ENCODE measurements at places on chromosomes 5 and 9.

- no peak for DNase-seq
These were observed 240.8 kb downstream of the FSTL4 start for GRCh38 chr5:133371371-133372155.

- no peak for DNase-seq
These were observed 1.9 kb upstream of the CLTB start for GRCh38 chr5:176418251-176418650.

GRCh38 chr5:135364421-135365262, 34.4 kb downstream of the MACROH2A1 start:
- DNase-seq = no peak

DNA sequence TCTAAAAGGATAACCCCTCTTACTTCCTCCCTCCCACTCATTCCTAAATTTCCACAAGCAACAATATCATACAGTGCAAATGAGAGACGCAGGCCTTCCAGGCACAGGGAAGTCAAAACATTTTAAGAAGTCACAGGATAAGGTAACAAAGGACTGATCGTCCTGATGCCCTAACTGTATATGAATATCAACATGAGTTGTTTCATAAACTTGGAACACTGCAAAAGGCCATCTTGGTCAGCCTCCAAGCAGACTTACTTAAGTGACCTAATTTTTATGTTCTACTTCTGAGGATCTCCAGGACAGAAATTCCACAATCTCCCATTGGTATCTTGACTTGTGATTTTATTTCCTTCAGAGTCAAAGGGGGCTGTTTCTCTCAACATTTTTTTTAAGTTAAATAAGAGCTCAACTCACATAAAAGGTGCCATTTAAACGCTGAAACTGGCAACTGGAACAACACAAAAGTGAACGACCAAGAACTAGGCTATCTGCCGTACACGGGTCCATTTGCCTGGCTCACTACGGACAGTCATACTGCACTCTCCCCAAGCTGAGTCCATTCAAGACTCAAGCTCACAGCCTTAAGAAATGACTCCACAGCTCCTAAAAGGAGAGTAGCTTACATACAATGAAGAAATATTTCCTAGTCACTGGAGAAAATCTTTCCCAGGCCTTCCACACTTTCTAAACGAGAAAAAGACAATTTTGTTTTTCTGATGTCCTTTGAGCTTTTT, 71.3 kb downstream of the LHFPL2 start:
- DNase-seq = no peak

DNA sequence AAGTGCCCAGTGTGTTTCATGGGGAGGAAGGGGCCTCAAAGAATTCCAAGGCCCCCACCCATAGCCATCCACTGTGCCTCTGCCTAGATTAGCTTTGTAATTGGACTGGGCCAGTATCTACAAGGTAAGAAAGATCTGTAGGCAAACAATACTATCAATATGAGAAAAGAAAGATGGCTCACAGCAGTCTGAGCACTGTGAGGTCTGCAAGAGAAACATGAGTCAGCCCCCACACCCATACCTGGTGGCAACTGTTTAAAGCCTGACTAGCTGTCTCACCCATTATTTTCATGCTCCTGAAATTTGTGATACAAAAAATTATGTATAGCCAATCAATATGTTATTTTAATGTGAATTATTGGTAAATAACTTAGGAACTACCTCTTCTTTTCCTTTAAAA, 10.0 kb upstream of the ZNF483 start:
- no peak for DNase-seq

DNA sequence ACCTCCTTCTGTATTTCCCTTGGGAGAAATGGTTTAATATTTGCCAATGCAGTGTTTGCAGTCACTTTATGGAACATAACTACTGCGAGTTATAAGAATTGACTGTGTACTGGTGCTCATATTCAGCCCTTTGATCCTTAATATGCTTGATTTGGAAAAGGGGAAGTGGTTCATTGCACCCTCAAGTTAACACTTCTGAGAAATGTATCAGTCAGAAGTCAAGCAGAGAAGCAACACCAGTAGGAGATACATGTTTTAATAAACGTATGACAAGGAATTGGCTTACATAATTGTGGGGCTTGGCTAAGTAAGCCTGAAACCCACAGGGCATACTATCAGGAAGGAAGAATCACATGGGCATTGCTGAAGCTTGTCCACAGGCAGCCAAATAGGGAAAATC, 131.0 kb upstream of the SPRY4 start:
- DNase-seq = no peak

- DNase-seq = no peak
These were observed 125.9 kb downstream of the TRIM32 start for GRCh38 chr9:116813031-116813300.

DNA sequence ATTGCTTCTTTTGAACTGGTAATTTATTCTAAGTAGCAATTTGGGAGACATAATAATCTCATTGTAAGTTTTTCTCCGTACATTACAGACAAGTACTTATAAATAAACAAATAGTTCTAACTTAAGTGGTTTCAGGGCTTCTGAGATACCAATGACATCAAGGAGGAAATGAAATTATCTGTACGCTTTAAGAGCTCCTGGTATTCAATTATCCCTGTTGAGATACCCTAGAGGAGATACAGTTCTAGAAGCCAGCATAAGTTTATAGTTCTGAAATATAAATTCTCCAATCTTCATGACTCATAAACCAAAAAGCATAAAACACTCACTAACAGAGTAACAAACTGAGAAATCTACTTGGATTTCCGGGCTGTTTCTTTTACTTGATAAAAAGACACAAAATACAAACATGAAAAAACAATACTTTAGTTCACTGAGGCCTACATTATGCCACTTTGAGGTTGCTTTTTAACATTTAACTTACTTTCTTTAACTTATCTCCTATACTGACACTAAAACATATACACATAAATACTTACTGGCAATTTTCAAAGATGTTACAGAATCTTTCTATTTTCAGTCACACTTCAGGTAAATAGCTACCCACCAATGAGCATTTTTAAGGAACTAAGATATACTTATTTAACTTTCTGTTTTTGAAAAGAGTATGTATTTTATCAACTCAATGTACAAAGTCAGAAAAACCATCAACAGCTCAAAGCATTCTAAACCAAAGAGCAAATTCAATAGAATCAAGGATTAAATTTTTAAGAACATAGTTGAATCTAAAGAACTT, 7.5 kb downstream of the DCTN4 start:
- DNase-seq = no peak

DNA sequence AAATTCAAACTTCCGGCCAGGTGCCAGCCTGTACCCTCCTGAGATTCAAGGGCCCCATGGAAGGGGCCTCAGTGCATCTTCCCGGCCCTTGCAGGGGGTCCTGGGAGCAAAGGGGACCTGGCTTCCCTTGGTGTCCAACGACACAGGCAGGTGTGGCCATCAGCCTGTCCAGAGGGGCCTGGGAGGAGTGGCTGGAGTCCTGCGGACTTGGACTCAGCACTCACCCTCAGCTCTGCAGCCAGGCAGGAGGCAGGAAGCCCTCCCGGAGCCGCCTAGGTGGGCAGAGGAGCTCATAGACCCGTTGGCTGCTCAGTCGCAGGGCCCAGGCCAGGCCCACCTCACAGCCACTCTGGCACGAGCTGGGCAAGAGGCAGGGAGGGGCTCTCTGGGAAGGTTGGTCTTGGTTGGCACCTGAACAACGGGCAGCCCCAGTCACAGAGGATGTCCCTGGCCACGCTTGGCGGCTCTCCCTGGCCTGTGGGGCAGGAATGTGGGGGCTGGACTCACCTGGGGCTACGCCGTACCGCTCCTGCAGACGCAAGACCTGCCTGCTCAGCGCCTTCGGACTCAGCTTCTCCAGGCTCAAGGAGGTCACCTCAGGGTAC, 53.8 kb upstream of the NRARP start:
- DNase-seq = no peak

DNA sequence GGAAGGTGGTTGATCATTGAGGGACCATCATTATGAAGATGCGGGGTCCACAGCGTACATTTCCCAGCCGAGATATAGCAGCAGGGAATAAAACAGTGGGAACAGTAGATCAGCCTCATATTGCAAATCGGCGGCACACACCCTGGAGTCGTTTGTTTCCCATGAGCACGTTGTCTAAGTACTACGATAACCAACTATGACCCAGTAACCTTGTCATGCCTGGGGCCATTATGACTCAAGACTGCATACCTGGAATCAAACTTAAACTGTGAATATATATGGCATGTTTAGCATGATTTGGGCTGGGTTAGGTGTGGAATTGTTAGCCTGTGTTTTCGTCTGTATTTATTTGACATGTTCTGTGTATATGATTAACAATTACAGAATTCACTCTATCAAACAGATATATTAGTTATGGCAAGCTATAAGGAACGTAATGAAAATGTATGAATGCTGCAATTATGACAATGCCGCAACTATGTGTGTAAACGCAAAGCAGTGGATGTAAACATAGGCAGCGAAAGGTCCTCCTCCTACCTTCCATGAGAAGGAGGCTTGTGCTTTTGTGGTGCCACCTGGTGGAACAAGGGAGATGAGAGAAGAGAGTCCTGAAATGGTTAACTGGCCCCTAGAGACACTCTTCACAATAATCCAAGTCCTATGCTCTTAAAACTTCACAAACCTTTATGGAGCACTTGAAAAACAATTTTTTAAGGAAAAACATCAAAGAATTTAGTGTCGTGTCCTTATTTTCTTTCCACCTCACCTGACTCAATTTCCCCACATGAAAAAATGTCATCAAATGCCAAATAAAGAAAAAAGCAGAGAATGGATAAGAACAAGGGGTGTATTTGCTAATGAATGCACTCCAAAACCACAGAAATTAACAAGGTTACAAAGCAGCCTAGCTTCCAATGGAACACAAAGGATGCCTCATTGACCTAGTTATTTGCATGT, 47.1 kb downstream of the SEMA5A start:
- no peak for DNase-seq

GRCh38 chr9:82588301-82589180, 474.4 kb downstream of the RASEF start:
- no peak for DNase-seq

DNA sequence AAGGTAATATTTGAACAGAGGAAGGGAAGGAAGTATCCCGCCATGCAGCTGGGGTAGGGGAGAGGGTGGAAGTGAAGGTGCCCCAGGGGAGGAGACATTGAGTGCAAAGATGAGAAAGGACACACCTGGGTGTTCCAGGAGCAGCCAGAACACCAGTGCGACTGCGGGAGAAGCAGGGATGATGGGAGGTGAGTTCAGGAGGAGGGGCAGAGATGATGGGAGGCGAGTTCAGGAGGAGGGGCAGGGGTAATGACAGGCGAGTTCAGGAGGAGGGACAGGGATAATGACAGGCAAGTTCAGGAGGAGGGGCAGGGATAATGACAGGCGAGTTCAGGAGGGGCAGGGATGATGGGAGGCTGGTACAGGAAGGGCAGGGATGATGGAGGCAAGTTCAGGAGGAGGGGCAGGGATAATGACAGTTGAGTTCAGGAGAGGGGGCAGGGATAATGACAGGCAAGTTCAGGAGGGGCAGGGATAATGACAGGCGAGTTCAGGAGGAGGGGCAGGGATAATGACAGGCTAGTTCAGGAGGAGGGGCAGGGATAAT, 17.2 kb upstream of the SPOCK1 start:
- no peak for DNase-seq

DNA sequence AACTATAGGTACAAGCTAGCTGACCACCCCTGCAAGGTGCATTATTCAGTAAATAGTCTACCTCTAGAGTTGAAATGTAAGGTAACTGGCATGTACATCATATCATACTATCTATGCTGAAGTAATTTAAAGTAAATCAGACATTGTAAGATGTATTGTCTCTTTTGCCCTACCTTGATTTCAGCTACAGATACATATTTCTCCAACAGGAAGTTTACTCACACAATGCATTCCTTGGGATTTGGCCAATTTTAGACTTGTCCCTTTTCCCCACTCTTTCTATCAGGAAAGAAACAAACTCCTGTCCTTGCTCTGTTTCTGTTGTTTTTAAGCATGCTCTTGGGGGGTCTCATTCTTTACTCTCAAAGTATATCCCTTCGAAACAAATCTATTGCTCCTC, 58.5 kb upstream of the TSLP start:
- no peak for DNase-seq

DNA sequence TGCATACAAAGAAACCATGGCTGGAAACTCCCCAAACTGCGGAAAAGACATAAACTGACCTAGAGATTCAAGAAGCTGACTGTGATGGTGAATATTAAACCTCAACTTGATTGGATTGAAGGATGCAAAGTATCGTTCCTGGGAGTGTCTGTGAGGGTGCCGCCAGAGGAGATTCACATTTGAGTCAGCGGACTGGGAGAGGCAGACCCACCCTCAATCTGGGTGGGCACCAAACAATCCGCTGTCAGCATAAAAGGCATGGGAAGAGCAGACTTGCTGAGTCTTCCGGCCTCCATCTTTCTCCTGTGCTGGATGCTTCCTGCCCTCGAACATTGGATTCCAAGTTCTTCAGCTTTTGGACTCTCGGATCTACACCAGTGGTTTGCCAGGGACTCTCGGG, 24.8 kb upstream of the WDR5 start:
- no peak for DNase-seq

DNA sequence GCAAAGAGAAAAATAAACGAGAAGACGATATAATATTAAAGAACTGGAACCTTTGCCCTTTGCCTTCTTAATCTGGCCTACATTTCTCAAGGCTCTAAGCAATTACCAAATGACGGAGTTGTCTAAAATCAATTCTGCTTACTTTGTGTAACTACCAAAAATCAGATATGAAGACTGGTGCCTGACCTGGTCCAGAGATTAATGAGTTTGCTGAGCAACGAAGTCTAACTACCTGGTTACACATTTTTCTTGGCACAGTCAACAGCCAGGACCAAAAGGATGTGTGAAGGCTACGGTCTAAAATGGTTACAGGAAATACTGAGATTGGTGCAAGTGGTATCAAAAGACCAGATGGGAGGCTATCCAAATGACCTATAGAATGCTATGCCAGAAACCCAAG, 17.8 kb upstream of the IFNE start:
- no peak for DNase-seq

- no peak for DNase-seq
These were observed 708.1 kb downstream of the EFNA5 start for GRCh38 chr5:106962464-106963230.

DNA sequence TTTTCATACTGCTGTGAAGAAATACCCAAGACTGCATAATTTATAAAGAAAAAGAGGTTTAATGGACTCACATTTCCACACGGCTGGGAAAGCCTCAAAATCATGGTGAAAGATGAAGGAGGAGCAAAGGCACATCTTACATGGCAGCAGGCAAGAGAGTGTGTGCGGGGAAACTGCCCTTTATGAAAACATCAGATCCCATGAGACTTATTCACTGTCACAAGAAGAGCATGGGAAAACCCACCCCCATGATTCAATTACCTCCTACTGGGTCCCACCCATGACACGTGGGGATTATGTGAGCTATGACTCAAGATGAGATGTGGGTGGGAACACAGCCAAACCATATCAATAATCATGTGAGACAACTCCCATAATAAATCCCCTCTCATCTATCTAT, 8.7 kb downstream of the TTC39B start:
- no peak for DNase-seq

GRCh38 chr5:61304590-61305381, 27.3 kb upstream of the ZSWIM6 start:
- DNase-seq = no peak

GRCh38 chr9:90659650-90660364, 17.2 kb upstream of the DIRAS2 start:
- DNase-seq = no peak
